SW 1271 (cell line): ENCODE measurements at places on chromosomes 6 and 20.

- DNase-seq: no peak
Measured at GRCh38 chr20:25346349-25346748, 44.3 kb downstream of the ABHD12 start.

DNA sequence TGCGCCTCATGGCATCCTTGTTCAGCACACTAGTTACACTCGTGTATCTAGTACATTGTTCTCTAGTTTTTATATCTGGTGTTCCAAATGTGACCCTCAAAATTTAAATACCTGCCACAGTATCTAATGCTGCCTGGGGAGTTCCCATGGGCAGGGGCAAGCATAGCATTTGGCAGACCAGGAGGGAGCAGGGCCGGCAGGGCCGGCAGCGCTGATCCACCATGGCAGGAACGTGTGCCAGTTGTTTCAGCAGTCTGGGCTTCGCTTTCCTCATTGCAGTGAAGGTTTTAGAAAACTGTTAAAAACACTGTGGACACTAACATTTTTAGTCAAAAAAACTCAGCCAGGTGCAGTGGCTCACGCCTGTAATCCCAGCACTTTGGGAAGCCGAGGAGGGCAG lies 19.2 kb downstream of the NANP start:
- no peak for DNase-seq

- no peak for DNase-seq
Measured at GRCh38 chr6:82492134-82492533, 128.5 kb downstream of the TPBG start.

DNA sequence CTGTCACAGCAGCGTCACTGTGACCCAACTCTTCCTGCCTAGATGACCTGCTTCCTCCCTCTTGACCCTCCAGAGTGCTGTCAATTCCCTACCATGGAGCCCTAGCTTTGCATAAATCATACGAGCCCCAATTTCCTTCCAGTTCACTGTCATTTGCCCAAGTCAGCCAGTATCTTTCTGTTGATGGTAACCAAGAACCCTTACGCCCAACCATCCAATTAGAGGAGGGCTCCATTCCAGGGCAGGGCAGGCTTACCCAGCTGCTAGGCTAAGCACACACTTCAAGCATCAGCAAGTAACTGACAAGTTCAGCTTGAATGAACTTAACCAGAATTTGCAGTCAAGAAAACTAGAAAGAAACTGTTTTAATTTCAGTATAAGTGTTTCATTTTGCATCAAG lies 25.7 kb downstream of the WFDC3 start:
- no peak for DNase-seq

- no peak for DNase-seq
Measured at GRCh38 chr6:4808396-4808795, 32.2 kb downstream of the CDYL start.

- DNase-seq: no peak
Measured at GRCh38 chr6:166782520-166782919, 155.5 kb upstream of the RPS6KA2 start.

- peak; percentile 58 for DNase-seq
Measured at GRCh38 chr6:106334646-106335448, 9.3 kb upstream of the ATG5 start.

DNA sequence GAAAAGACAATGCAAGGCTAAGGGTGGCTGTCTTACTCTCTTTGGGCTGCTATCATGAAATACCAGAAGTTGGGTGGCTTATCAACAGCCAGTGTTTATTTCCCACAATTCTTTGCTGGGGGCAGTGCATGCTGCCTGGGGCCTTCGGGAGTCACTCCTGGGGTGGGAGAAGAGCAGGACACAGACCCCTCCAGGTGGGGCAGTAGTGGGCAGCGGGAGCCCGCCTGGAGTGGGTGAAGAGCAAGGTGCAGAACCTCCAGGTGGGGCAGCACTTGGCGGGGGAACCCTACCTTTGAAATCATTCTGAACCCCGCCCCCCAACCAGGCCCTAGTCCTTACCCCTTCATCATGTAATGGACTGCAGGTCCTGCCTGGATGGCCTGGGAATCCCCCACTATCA lies 69.6 kb upstream of the THBS2 start:
- DNase-seq: no peak

GRCh38 chr6:122623279-122623678 lies 13.1 kb downstream of the PKIB start:
- DNase-seq: no peak

DNA sequence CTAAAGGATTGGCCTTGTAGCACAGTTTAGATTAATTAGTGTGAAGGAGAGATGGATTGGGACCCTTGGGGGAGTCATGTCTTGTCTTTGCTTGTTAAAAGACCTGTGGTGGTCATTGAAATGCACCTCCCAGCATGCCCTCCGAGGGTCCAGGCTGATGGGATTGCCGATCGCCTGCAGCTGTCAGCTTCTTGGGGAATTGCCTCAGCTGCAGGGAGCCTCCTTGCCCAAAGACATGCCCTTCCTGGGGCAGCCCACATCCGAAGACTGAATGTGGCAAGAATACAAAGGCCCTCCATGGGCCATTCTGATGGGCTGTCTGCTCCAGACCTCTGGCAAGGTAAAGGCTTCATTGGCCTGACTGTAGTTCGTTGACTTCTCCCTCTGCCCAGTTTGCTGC lies 150.7 kb downstream of the FARS2 start:
- no peak for DNase-seq

DNA sequence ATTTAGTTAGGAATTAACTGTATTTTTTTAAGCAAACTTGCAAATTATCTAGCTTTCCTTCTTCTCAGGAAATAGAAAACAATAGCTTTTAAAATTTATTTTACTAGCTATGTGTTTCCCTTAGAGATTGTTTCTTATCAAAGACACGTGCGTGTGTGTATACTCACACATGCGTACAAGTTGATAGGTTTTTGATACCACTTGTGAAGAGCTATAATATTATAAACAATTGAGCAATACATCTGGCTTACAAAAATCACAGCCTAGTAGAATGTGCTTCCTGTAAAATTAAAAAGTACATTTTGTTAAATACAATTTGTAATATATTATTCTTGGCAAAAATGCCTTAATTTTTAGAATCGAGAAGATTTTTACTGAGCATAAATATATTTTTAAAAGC lies 33.9 kb downstream of the COL12A1 start:
- DNase-seq: no peak

DNA sequence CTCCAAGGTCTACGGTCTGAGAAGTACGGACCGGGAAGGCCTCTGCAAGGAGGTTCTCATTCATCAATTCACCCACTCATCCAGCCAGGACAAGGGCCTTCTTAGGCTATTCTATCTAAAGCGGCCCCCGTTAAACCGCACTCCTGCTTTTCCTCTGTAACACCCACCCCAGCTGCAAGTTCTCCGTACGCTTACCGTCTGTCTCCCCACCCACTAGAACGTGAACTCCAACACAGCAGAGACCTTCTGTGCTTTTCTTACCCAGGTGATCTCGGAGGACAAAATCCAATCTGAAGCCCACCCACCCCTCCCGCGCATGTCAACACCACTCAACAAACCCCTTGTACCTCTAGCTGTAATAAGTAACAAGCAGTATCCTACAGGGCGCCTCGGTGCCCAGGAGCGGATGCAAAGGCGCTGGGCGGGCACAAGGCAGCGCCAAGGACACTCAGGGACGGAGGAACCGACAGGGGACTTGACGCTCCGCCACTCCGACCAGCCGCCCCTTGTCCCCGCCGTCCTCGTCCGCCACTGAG lies 351 bp downstream of the AURKA start:
- no peak for DNase-seq
